ENCODE measurements at places on chromosomes 12 and 14. TPM values are rescaled to one million over a fixed set of nuclear protein-coding genes. Genes with fewer than 3 reads are reported as not detected.

The TSPAN8 gene
- total RNA-seq, result 2.2 TPM

The MGP gene
- 287 TPM for total RNA-seq

The PTPN11 gene
- 97.9 TPM for total RNA-seq

The TEX52 gene
- not detected for total RNA-seq

The KLHDC1 gene
- 9.4 TPM for total RNA-seq

Data from right atrium auricular region (tissue), 2 donors.